ENCODE measurements at places on chromosomes 6 and 20.

GRCh38 chr6:132401618-132402285, 477 bp upstream of the MOXD1 start:
- DNase-seq, result no peak

GRCh38 chr20:7505152-7505834, 435.0 kb downstream of the HAO1 start:
- DNase-seq, result no peak

GRCh38 chr20:45290677-45291355, 15.8 kb upstream of the RBPJL start:
- DNase-seq, result peak; percentile 39

GRCh38 chr20:54590856-54591255, 115.5 kb downstream of the DOK5 start:
- DNase-seq, result no peak

GRCh38 chr6:135939208-135939591, 87.7 kb downstream of the PDE7B start:
- DNase-seq, result no peak

- no peak for DNase-seq
These were observed 6.4 kb downstream of the LZTS3 start for GRCh38 chr20:3166913-3167342.
